ENCODE measurements at places on chromosomes 4 and X.

DNA sequence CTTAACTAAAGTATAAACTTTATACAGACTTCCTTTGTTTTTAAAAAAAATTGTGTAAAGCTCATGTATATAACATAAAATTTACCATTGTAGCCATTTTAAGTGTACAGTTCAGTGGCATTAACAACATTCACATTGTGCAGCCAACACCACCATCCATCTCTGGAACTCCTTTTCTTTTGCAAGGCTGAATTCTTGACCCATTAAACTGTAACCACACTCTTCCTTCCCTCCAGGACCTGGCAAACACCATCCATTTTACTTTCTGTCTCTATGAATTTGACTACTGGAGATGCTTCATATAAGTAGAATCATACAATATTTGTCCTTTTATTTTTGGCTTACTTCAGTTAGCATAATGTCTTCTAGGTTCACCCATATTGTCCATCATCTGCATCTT lies 104.7 kb downstream of the RASL11B start:
- H3K27ac ChIP-seq, result no peak overlapping the region
- DNase-seq, result no peak
- no peaks in the 10 kb centered on the region for H3K27me3 ChIP-seq
- no peak overlapping the region for H3K4me3 ChIP-seq

- H3K27ac ChIP-seq, result no peak overlapping the region
- no peak for DNase-seq
- H3K4me1 ChIP-seq, result peaks cover 3% of the 10 kb centered on the region
- peaks cover 12% of the 10 kb centered on the region for H3K36me3 ChIP-seq
These were observed 2.2 kb downstream of the RP2 start for GRCh38 chrX:46838974-46839480.

DNA sequence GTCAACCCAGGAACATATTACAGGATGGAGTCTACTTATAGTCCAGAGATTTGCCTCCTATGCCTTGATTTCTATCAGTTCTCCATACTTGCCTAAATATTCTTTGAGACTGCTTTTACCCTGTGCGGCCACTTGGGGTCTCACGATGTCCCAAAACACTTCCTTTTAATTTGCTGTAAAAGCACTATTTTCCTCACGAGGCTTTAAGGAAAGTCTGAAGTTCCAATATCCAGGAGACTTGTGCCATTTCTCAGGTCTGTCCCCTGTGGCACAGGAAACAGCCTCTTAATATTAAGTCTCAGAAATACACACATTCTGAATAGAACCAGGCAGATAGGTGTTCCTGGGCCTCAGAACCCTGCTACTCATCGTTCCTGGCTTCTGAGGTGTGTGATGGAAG lies 142.9 kb downstream of the TMEM164 start:
- no peak for DNase-seq
- no peak overlapping the region for H3K4me3 ChIP-seq
- H3K4me1 ChIP-seq, result peaks cover 10% of the 10 kb centered on the region
- H3K27ac ChIP-seq, result no peak overlapping the region

DNA sequence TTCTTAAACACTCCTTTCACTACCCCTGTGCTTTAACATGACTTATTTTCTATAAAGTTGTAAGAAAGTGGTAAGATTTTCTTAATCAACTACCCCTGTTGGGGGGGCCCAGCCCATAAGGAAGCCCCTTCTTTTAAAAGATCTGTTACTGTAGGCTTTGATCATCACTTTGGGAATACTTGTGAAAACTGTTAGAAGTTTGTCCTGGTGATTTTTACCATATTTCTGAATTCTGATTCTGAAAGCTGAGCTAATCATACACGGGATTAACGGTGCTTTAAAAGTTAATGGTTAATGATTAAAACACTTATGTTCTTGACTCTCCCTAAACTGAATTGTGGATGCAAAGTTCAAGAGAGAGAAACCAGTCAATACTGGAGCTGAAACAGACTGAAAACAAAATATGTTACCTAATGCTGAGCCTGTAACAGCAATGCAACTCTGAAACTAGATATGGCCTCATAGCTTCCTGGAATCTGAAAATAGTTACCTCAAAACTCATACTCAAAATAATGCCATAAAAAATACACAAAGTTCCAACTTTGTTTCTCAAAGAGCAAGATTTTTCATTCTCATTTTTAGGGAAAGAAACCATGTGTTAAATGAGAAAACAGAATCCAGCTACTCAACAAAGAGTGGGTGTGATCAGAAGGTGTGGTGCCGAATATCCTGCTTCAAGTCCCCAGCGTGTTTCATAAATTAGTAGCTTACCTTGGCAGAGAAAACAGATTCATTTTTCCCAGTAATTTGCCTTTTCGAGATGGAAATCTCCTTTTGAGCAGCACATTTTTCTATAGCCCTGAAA lies 31.6 kb downstream of the ADH7 start:
- H3K27ac ChIP-seq, result no peak overlapping the region
- H3K4me1 ChIP-seq, result peaks cover 11% of the 10 kb centered on the region
- H3K36me3 ChIP-seq, result no peaks in the 10 kb centered on the region

GRCh38 chr4:1746265-1746691 lies 25.0 kb downstream of the TACC3 start:
- H3K27ac ChIP-seq, result no peak overlapping the region
- H3K36me3 ChIP-seq, result peaks cover 25% of the 10 kb centered on the region
- DNase-seq, result peak; percentile 70
- H3K4me3 ChIP-seq, result no peak overlapping the region

GRCh38 chrX:146956760-146957159 lies 142.2 kb upstream of the CXorf51A start:
- H3K36me3 ChIP-seq, result no peaks in the 10 kb centered on the region
- H3K4me1 ChIP-seq, result no peaks in the 10 kb centered on the region
- no peaks in the 10 kb centered on the region for H3K27me3 ChIP-seq
- DNase-seq, result no peak
- H3K27ac ChIP-seq, result no peak overlapping the region

DNA sequence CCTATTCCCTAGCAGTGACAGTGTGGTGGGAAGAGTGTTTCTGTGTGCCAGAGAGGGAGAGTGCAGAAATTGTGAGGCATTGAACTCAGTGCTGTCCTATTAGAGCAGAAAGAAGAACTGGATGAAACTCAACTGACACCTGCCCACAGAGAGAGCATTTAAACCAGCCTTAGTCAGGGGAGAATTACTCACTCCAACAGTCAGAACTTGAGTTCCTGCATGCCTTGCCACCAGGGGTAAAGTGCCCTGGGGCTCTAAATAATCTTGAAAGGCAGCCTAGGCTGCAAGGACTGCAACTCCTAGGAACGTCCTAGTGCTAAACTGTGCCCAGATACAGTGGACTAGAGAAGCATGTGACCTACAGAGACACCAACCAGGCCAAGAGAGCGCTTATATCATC lies 12.8 kb downstream of the CYSLTR1 start:
- H3K36me3 ChIP-seq, result no peaks in the 10 kb centered on the region
- no peak overlapping the region for H3K27ac ChIP-seq
- no peaks in the 10 kb centered on the region for H3K4me1 ChIP-seq
- no peak for DNase-seq

DNA sequence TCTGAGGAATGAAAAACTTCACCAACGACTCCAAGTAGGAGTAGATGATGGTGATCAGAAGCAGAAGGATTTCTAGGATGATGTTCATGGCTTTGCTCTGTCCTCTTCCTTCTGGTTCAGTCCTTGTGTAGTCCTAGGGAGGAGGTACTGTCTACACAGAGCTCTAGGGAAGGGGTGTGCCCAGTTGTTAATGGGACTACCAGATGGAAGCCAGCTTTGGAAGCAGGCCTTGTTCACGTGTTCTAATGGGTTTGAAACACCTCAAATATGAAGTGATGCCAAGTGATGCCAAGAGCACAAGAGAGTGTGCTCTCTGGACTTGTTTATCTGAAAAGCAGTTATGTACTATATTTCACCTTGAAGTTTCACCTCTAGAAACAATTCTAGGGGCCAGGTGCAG lies at the start of gene HSD17B13:
TSS of gene HSD17B13 (minus strand) at position 129 of the 400 bp plus-strand sequence. CDS start at position 88, 41 bp downstream.
- H3K4me1 ChIP-seq, result no peaks in the 10 kb centered on the region
- H3K36me3 ChIP-seq, result no peaks in the 10 kb centered on the region
- no peak for DNase-seq
- H3K4me3 ChIP-seq, result no peak within 1 kb of the TSS
- H3K27ac ChIP-seq, result no peak within 1 kb of the TSS

GRCh38 chrX:114841051-114841450 lies 176.4 kb downstream of the IL13RA2 start:
- no peak overlapping the region for H3K4me3 ChIP-seq
- H3K36me3 ChIP-seq, result no peaks in the 10 kb centered on the region
- no peaks in the 10 kb centered on the region for H3K27me3 ChIP-seq
- no peak for DNase-seq

DNA sequence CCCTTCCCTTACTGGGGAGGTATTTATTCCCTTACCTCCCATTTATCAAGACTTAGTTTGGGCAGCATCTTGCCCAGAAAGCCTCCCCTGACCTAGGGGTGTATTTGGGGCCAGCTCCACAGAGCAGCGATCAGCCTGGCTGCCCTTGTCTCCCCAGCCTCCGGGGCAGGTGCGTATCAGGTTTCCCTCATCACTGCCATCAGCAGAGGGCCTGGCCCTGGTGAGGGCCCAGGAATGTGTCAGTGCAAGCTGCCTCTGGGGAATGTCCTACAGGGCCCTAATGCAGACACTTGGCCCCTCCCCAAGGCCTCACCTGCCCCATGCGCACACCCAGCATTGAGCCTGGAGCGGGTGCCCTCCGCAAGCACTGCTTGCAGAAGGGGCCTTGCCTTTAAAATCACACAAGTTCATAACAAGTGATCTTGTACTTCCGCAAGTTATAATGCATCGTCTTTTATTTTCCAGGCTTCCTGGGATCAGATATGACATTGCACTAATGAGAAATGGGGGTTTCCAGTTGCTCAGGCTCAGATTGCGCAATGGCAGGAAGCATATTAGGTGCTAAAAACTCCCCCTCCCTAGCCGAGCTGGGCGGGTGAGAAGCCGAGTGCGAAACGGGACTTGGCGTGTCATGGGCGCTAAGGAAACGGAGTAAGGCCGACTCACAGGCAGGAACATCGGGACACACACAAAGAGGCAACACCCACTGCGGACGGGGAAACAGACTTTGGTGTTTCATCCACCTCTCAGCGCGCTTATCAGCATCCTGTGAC lies 25.4 kb upstream of the AFAP1 start:
- H3K36me3 ChIP-seq, result peaks cover 22% of the 10 kb centered on the region
- H3K4me1 ChIP-seq, result peaks cover 56% of the 10 kb centered on the region
- peak overlapping the region; percentile 97 for H3K27ac ChIP-seq
- peak overlapping the region; percentile 66 for H3K4me3 ChIP-seq
- peak; percentile 50 for DNase-seq

- no peak overlapping the region for H3K4me3 ChIP-seq
- H3K36me3 ChIP-seq, result peaks cover 10% of the 10 kb centered on the region
- H3K4me1 ChIP-seq, result no peaks in the 10 kb centered on the region
- H3K27me3 ChIP-seq, result no peaks in the 10 kb centered on the region
These were observed 69.6 kb downstream of the TBCK start for GRCh38 chr4:106246441-106246840.

GRCh38 chr4:184851200-184851541 lies 25.4 kb upstream of the ACSL1 start:
- no peak overlapping the region for H3K27ac ChIP-seq
- H3K36me3 ChIP-seq, result no peaks in the 10 kb centered on the region
- H3K27me3 ChIP-seq, result peaks cover 37% of the 10 kb centered on the region
- DNase-seq, result no peak
- H3K4me3 ChIP-seq, result no peak overlapping the region

GRCh38 chrX:41445781-41446358 lies 1.3 kb upstream of the NYX start:
- DNase-seq, result no peak
- no peaks in the 10 kb centered on the region for H3K27me3 ChIP-seq
- no peak overlapping the region for H3K4me3 ChIP-seq
- no peak overlapping the region for H3K27ac ChIP-seq

All from effector memory CD8-positive, alpha-beta T cell (primary cell).